ENCODE measurements at places on chromosomes 1 and 21.

DNA sequence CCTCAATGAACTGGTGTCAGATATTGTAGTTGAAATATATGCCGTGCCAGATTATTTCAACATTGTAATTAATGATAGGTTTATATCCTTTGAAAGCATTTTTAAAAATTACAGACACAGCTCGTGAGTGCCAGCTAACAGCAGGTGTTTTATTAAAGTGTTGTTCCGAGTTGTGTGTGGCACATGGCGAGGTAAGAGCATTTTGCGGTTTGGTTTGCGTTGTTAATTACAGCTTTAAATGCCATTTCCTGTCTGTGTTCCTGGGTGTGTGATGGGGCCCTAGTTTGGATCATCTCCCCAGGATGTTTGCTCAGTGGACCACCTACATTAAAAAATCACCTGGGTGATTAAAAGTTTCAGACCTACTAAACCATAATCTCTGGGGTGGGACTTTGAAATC is 97.4 kb downstream of the PRDM2 start:
- no peak for DNase-seq

DNA sequence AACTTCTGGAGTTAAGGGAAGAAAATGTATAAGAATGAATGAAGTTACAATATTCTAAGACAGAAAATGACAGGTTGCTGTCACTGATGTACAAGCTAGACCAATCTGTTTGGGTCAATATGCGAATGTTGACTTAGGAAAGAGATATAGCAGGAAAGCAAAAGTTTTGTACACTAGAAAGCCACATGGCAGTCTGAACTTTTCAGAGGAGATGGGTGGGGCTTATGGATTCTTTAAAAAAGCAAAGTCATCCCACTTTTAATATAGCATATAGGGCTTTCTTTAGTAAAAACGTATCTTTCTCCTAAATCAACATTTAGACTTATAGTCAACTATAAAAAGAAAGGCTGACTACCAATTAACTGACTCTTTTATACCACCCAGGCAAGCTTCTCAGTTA is 381.2 kb downstream of the PTPRC start:
- DNase-seq, result no peak

DNA sequence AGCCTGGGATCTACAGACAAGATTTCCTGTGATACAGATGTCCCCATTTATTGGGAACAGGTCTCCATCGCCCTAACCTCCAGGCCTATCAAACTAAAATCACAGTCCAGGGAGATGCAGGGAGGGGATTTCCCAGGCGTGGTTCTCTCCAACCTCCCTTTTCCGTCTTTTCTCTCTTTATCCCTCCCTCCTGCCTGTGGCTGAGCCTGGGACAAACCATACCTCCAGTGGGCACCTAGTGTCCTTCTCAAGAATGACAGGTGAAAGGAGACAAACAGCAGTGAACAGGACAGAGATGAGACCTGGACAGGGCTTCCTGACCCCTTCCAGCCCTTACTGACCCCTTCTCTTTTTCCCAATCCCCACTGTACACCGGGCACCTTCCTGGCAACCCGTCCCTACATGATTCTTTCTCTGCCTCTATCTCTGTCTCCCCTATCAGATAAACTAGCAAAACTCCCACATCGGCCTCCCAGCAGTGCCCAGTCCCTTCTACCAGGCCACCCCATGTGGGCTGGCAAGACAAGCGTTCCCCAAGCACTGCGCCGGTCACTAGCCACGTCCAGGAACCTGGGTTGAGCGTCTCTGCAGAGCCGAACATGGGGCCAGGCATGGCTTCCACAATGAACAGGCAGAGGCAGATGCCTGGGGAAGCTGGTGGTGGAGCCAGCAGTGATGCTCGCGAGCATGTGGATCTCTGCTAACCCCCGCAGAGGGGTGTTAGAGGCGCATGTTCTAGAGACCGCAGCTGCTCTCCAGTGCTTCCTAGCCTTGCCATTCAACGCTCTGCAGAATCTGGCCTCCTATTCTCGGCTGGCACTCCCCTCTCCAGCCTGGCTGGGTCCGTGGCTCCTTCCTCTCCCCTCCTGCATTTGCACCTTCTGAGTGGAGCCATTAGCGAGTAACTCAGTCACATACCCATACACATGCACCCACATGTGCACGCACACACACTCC is 54.7 kb downstream of the ELK4 start:
- DNase-seq, result no peak

GRCh38 chr1:93732514-93732913 is 50.9 kb upstream of the BCAR3 start:
- no peak for DNase-seq

DNA sequence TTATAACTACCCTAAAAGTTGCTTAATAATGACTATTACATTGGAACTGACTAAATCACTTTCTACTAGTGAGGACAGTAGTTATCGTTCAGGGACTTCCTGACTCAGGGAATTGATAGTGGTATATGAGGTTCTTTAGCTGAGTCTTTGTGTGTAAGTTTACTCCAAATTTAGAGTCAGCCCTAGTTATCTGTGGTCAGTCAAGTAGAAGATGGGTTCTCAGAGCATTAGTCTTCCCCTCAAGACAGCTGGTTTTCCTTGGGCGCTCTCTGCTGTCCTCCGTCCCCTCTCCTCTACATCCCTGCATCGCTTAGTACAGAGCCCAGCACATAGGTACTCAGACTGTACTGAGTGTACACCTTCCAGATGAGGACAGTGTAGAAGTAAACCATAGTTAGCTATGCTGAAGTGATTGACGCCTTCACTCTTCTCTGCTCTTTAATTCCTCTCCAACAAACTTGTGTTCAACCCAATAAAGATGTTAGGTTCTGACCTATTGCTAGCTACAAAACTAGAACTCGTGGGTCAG is 116.5 kb downstream of the C1orf21 start:
- DNase-seq, result no peak

- DNase-seq, result no peak
These were observed 40.6 kb downstream of the TYW3 start for GRCh38 chr1:74773582-74773981.

GRCh38 chr1:231519166-231519565 is 9.3 kb upstream of the TSNAX start:
- no peak for DNase-seq

- peak; percentile 40 for DNase-seq
These were observed at the start of gene MCOLN3 for GRCh38 chr1:85048296-85049064. Gene MCOLN3, minus strand, starts transcription at chr1:85048500. Its CDS starts 3,140 bp downstream, at chr1:85045360.

DNA sequence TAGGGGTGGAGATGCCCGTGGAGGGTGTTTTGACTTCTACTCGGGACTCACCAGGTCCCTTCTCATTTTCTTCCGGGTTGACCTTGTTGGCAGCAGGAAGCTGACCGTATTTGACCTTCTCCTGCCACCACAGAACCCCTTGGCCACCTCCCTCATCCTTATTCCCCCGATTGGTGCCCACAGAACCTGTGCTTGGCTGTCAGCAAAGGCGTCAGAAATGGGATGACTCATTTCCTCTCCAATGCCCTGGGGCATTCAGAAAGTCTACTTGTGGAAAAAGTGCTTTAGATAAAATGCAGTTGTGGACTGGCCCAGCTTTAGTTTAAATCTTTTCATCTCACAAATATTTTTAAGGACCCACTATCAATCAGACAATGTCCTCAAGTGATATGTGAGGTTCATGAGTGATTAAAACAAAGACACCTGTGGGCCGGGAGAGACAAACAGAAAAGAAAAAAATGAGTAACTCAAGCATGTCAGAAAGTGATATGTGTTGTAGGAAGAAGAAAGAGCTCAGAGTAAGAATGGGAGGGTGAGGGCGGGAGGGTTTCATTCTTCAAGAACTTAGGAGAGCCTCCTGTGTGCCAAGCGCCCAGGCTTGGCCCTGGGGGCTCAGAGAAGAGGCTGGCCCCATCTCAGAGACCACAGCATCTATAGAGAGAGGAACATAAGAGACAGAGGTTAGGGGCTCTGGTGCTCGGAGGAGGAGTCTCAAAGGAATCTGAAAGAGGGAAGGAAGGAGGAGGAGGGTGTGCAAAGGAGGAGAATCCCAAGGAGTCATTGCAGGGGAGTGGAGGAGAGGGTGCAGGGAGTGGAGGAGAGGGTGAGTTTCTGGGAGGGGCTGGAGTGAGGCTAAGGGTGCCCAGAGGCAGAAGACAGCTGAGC is 221.6 kb upstream of the VAMP3 start:
- no peak for DNase-seq

DNA sequence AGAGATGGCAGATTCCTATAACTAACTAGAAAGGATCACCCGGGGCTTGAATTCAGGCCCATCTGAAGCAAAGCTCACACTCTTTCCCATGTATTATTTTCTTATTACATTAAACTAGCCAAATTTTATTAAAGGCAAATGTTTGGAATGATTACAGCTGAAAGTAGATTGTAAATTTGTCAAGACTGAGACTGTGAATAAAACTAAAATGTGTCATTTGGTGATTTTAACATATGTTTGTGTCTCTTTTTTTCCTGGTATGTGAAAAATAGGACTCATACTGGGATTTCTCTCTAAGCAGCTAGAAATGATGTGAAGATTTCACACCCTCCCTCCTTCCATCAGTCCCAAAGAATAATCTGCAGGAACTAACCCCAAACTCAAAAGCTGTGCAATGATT is 19.1 kb upstream of the KIAA0040 start:
- no peak for DNase-seq

DNA sequence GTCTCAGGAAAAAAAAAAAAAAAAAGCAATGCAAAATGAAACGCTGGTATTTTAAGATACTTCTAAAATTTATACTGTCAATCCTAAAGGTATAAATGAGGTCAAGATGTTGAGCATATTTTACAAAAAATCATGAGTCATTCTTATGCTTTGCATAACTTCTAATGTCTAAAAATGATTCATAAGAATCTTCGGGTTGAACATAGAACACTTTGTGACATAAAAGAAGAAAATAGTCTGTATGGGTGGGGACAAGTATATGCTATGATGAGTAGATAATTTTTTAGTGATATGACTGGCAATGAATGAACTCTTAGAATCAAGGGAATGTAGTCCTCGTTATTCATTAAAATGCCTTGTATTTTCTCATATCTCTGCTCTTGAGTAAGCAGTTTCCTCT is 416.9 kb upstream of the USP24 start:
- DNase-seq, result no peak

DNA sequence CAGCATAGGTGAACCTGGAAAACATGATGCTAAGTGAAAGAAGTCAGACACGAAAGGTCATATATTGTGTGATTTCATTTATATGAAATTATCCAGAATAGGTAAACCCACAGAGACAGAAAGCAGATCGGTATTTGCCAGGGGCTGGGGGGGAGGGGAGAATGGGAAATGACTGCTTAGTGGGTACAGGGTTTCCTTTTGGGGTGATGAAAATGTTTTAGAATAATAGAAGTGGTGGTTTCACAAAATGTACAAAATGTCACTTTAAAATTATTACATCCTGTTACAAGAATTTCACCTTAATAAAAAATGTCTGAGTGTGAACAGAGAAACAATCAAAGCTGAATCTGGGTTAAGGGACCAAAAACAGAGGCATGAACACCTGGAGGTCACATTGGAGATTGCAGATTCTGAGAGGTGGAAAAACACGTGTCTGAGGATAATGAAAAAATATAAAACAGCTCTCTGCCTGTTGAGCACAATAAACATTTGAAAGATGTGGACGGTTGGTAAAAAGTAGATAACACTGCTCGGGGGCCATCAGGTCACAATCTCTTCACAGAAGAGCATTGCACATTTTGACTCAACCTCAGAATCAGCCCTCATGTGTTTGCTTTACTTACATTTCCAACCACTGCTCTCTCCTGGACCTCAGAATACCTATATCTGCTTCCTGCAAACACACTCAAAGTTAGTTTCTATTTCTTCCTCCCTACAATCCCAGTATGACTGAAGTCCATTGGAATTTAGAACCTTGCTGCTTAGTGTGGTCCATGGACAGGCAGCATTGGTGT is 3.2 kb downstream of the SLAMF6 start:
- no peak for DNase-seq

DNA sequence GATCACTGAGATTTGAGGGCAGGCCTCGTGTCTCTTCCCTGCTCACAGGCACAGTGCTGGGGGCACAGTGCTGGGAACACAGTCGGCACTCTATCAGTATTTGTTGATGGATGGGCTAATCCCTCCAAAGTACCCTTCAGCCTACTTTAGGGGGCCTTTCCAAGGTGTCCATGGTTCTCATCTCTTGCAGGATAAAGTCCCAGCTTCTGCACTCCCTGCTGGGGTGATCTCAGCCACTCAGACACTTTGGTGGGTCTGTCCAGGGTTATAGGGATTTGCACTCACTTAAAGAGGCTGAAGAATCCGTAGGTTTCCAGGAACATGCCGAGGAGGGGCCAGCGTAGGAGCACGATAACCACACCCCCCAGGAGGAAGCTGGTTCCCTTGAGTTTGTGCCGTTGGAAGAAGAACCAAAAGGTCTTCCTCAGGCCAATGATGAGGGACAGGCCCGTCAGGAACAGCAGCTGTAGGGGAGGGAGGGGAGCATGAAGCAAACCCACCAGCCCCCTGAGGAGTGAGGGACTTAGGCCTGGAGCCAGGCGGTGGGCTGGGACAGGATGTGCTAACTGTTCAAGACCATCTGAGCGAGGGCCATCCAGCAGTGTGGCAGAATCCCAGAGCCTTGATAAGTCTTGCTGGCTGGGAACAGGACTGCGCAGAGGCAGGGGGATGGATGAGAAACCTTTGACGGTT is 5.2 kb upstream of the KISS1 start:
- DNase-seq, result no peak

- no peak for DNase-seq
These were observed 699 bp upstream of the NES start for GRCh38 chr1:156677616-156678596.

- no peak for DNase-seq
These were observed 8.1 kb upstream of the KHDRBS1 start for GRCh38 chr1:32005522-32005921.

DNA sequence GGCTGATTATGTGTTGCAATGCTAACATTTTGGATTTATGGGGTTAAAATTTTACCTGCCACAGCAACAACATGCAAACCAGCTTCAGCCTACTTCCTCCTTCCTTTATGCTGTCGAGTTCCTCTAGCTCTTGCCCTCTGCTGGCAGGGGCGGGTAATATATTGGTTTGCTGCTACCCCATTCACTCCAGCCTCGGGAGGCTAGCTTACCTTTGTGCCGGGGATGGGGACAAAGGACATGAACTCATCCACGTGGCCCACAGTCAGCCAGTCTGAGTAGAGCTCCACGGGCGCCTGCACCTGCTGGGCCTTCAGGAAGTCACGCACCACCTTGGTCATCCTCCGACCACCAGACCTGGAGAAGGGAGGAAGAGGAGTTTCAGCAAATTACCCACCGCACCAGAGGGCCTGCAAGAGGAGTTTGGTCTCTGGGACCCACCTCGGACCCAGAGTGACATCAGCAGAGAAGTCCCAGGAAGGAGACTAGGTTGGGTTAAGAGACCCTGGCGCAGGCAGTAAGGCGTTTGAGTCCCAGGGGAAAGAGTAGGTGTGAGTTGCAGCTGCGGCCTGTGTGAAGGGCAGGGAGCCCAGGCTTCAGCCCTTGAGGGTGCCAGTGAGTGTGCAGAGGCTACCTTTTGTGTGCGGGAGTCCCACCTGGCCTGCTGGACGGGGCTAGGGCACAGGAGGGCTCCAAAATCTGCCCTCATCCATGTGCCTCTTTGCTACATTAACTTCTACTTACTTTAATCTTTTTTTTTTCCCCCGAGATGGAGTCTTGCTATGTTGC is 21.8 kb upstream of the SDHB start:
- no peak for DNase-seq

All from activated CD4-positive, alpha-beta T cell treated with anti-CD3 and anti-CD28 coated beads, Interleukin-2, amount 50 U/mL, for 4 hours (primary cell).